ENCODE measurements at places on chromosomes 11 and 22.

- DNase-seq: no peak
Observed at GRCh38 chr11:113760241-113760640, 13.3 kb downstream of the ZW10 start.

DNA sequence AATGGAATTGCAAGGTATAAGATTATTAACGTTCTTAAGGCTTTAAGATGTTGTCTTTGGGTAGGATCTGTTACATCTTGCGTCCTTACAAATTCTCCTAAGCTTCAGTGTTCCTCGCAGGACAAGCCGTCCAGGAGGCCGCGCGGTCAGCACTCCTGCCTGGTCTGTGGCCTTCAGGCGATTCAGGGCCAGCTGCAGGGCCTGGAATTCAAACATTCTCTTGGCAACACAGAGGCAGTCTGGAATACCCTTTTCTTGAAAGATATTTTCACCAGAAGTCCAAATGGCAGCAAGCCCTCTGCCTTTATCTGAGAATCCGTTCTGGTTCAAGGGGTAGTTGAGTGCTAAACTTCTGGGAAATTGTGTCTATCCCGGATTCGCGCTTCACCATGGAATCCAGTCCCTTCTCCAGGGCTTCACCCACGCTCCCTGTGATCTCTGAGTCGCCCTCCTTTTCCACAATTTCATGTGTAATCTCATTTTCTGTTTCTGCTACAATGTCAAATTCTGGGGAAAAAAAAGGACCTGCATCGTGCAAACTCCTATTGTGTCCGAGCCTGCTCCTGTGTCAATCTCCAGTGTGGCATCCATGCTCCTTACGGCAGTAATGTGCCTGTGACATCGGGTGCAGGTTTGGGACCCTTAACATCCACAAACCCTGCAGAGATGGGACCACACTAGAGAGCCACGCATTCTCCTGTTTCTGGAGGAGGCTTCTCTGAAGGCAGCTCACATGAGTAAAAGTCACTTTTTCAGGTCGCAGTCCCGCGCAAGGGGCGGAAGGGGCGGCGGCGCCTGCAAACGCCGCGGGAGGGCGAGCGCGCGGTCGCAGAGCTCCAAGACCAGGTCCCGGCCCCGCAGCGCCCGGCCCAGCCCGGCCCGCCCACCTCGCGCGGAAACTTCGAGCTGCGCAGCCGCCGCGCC lies 25.4 kb upstream of the SORL1 start:
- DNase-seq: peak; percentile 52

GRCh38 chr22:35891442-35891841 lies 137.2 kb downstream of the RBFOX2 start:
- DNase-seq: no peak

DNA sequence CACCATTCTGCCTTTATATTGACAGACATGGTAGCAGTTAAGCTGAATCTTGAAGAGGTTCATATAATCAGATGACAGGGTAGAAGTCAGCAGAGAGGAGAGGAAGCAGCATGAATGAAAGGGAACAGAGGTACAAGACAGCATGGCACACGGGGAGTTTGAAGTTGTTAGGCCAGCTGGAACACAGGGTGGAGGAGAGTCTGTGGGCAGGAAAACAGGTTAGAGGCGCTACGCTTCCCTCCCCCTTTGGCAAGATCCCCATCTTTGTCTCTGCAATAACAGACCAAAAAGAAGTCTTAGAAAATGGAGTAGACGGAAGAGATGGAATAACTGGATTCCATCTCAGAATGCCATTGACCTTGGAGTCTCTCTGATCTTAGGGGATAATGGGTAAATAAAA lies 20.0 kb upstream of the NDUFC2 start:
- no peak for DNase-seq

- DNase-seq: no peak
Observed at GRCh38 chr11:18632841-18633240, 1.3 kb downstream of the SPTY2D1 start.

GRCh38 chr11:73760135-73760678 lies 667 bp downstream of the RAB6A start:
- peak; percentile 16 for DNase-seq

DNA sequence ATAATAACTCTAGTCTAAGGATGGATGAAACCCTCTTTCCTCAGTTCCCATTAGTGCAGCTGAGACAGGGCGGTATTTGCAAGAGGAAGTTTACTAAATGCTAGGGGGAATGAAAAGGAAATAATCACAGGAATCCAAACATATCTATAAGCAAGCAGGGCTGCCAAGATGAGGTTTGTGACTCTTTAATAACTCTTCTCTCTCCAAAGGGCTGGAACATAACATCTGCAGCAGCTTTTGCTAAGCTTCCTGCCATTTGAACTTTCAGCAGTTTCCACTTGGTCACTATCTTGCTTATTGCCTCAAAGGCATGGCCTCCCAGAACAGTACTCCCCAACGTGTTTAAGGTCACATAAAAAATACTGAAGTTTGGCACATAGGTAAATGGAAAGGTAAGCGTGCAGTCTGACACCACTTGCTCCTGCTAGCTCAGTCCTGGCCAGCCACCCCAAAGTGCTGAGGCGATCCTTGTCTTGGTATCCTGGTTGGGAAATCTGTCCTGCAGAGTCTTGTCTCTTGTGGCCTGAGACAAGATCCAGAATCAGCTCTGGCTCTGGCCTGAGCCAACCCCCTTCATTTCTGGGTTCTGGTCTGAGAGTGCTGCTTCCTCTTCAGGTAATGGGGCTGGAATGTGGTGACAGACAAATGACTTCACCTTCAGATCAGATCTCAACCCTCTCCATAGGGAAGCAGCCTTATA lies 81.8 kb downstream of the KCNC1 start:
- no peak for DNase-seq
